COR-L47 (cell line): ENCODE measurements at places on chromosomes 16 and 17.

DNA sequence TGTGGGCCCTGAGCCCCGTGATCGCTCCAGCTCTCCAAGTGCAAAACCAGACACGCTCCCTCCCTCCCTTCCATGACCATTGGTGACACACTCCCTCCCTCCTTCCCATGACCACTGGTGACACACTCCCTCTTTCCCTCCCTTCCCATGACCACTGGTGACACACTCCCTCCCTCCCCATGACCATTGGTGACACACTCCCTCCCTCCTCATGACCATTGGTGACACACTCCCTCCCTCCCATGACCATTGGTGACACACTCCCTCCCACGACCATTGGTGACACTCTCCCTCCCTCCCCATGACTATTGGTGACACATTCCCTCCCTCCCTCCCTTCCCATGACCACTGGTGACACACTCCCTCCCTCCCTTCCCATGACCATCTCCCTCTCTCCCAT is 56.3 kb downstream of the LMF1 start:
- DNase-seq: no peak

- DNase-seq: no peak
These were observed 26.6 kb downstream of the MRC2 start for GRCh38 chr17:62653826-62654761.

DNA sequence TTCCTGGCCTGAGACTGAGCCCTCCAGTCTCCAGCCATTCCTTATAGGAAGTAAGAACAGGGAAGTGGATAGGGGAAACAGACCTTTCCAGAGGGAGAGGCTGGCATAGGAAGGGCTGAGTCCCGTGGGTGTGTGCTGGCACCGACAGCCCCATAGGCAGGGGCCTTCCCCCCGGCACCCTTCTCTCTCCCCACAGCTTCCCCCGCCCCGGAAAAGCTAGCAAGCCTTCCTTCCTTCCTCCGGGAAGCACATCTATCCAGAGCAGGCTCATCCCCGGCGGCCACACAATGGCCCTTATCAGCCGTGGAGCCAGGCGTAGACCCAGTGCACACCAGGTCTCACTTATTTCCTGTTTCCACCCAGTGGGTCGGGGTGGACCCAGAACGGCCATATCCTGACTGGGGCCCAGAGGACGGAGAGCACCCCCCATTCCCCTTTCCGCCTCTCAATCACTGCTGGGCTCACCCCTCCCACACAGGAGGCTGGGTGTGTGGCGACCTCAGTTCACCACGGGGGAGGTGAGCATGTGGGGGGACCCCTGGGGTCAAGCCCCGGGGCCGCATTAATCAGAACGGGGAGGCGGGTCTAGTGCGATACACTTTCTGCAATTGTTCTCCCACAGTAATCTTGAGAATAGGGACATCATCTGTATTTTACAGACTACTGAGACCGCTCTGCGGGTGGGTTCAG is 950 bp upstream of the MYO1C start:
- no peak for DNase-seq

GRCh38 chr16:57999971-58000705 is at the start of gene ZNF319:
ZNF319 (minus strand) TSS chr16:58000672; CDS start chr16:57998265, 2,407 bp downstream.
- DNase-seq: no peak

- DNase-seq: no peak
These were observed 30.8 kb downstream of the ADCY9 start for GRCh38 chr16:4085405-4085970.

- DNase-seq: peak; percentile 57
These were observed 367.9 kb downstream of the SOX9 start for GRCh38 chr17:72488555-72489271.

GRCh38 chr16:12214509-12214908 is 238.0 kb downstream of the SNX29 start:
- DNase-seq: no peak

GRCh38 chr17:427327-427726 is 74.7 kb upstream of the RPH3AL start:
- no peak for DNase-seq

GRCh38 chr17:73863761-73864535 is 219.7 kb upstream of the SDK2 start:
- peak; percentile 63 for DNase-seq

GRCh38 chr16:89256651-89257254 is 39.2 kb downstream of the ZNF778 start:
- peak; percentile 69 for DNase-seq

DNA sequence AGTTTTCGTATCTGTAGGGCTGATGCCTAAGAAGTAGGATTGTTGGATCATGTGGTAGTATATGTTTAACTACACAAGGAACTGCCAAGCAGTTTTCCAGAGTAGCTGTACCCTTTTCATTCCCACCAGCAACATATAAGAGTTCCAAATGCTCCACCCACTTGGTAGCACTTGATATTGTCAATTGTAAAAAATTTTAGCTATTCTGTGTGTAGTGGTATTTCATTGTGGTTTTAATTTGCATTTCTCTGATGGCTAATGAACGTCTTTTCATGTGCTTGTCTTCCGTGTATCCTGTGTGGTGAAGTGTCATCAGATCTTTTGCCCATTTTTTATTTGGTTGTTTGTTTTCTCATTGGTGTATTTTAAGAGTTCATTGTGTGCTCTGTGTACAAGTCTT is 69.7 kb downstream of the TANC2 start:
- DNase-seq: no peak

- peak; percentile 46 for DNase-seq
These were observed 373 bp downstream of the CMC2 start for GRCh38 chr16:81006211-81006812.

GRCh38 chr16:73083271-73083670 is 35.3 kb upstream of the ZFHX3 start:
- no peak for DNase-seq

- no peak for DNase-seq
These were observed 706 bp downstream of the TEN1 start for GRCh38 chr17:75979705-75980187.

DNA sequence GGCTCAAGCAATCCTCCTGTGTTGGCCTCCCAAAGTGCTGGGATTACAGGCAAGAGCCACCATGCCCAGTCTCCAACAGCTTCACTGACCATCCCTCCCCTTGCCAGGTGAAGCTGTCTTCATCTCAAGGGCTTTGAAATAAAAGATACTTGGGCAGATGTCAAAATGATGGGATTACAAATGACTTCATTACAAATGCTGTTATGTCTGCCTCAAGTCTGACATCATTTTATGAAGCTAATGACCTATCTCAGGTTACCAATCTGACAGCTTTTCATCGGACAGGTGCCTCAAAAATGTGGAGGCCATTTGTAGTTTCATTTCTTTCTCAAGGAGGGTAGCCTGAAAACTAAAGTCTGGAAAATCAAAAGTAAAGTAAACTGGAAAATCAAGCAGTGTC is 323.7 kb upstream of the TBX2 start:
- DNase-seq: no peak

GRCh38 chr16:50050802-50051201 is 15.0 kb upstream of the HEATR3 start:
- DNase-seq: no peak

GRCh38 chr16:85383836-85384832 is 229.0 kb upstream of the GSE1 start:
- DNase-seq: no peak

DNA sequence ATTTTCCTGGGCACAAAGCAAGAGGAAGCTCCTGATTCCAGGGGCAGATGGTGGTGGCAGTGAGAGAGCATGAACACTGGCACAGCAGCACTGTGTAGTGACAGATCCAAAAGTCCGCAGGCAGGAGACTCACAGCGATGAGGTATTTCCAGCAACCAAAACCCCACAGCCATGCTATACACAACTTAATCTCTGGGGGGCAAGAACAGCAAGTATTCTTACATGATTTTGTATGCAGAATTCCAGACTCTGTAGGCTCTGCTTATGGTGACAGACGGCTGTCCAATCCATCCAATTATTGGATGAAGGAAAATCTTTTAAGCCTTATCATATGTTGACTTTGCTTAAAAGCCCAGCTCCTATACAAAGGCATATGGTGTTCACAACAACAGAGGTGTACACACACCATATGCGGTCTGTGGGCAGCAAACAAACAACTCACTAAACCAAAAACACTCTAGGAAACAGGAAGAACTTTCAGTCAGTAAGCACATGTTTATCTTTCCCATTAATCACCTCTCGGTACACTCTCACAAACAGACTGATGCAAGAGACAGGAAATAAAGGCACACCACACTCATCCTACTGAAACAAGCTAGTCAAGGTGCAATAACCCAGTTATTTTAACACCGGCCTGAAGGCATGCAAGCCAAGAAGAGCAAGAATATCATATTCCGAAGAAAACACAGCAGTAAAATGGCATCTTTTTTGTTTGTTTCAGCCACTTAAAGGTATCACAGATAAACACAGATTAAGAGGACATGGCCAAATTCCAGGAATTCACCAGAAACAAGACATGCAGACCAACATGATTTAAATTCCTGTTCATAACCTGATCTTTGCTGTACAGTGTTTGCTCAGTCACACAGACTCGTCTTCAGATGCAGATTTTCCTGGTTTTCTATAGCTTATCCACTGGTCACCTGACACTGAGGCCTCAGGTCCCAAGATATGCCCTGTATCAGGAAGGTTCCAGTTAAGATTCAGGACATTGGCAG is 47.8 kb downstream of the ERN1 start:
- peak; percentile 58 for DNase-seq
